ENCODE measurements at places on chromosomes 1 and 21.
A peak's percentile ranks its signal among the peaks of the same experiment; 100 is the strongest.

- H3K4me1 ChIP-seq, result peaks cover 31% of the 10 kb centered on the region
- no peak overlapping the region for H3K27ac ChIP-seq
- peaks cover 6% of the 10 kb centered on the region for H3K36me3 ChIP-seq
- no peak overlapping the region for H3K4me3 ChIP-seq
Observed at GRCh38 chr1:42328916-42329496, 6.0 kb downstream of the FOXJ3 start.

- H3K27me3 ChIP-seq, result no peaks in the 10 kb centered on the region
- H3K27ac ChIP-seq, result peak overlapping the region; percentile 80
- no peak overlapping the region for H3K4me3 ChIP-seq
- peaks cover 3% of the 10 kb centered on the region for H3K36me3 ChIP-seq
- H3K4me1 ChIP-seq, result peaks cover 37% of the 10 kb centered on the region
Observed at GRCh38 chr1:155218854-155219591, 10.5 kb downstream of the MTX1 start.

DNA sequence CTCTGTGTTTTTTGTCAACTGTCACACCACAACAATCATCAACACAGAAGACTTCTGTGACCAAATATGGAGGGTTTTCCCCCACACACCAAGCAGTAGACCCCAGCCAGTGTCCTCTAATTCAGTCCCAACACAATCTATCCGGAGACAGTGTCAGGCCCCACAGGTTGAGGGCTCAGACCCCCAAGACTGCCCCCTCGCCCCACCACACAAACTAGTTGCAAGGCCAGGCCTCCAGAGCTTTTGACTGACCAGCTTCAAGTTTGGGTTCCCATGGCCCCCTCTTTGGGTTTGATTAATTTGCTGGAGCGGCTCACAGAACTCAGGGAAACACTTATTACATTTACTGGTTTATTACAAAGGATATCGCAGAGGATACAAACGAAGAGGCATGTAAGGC, 37.2 kb downstream of the NEK2 start:
- peaks cover 10% of the 10 kb centered on the region for H3K27me3 ChIP-seq
- no peak overlapping the region for H3K27ac ChIP-seq
- no peak for DNase-seq

DNA sequence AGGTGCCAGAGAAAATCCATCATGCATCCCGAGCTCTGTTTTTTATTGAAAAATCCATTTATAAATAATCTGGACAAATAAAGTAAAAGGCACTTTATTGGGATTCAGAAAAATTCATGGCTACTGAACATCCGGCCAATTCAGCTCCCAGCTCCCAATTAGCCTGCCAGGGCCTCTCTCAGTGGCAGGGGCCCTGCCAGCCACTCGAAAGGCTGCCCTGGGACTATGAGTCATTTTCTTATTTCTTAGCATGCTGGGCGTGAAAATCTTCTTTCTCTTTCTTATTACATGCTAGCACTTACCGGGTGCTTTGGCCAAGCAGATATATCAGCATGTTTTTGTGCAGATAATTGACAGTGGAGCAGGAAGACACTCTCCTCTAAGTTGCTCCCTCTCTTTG, 283.3 kb downstream of the CAMTA1 start:
- H3K36me3 ChIP-seq, result no peaks in the 10 kb centered on the region
- H3K27me3 ChIP-seq, result peaks cover 10% of the 10 kb centered on the region
- no peak for DNase-seq
- H3K4me1 ChIP-seq, result peaks cover 2% of the 10 kb centered on the region

DNA sequence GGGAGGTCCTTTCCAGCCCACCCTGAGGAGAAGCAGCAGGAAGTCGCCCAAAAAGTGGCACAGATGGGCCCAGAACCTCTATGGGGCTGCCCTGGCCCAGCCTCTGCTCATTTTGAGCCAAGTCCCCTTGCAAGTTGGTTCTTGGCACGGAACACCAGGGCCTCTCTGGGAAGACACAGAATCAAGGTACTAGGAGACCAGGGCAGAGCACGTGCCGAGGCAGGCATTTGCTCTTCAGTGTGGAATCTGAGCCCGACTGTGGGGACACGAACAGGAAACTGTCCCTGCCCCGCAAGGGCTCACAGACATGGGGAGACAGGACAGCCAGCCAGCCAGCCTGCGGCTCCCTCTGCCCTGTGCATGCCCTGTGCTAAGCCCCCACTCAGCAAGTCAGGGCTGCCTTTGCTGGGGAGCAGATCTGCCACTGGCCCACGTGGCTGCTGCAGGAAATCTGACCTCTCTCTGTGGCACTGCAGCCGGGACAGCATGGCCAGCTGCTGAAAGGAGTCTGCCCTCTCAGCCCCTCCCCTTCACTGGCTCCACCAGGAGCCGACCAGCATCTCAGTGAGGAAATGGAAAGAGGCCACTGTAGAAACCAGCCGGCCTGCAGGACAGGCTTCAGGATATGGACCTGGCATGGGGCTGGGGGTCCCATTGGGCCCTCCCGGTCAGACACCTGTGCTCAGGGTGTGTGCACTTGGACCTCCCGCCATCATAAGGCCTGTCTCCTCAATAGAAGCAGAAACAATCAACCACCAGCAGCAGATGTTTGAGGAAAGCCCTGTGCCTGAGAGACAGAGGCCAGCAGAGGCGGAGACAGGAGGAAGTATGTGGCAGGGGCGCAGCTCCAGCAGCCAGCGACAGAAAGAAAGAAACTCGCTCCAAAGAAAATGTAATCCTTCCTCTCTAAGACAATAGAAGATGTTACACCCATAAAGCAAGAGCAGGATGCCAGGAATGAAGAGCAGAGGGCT, 3.7 kb downstream of the ARHGEF16 start:
- H3K4me1 ChIP-seq, result no peaks in the 10 kb centered on the region
- H3K27me3 ChIP-seq, result peaks cover 11% of the 10 kb centered on the region
- no peak for DNase-seq
- H3K27ac ChIP-seq, result no peak overlapping the region
